Hematopoietic multipotent progenitor cell (in vitro differentiated cells): ENCODE measurements at places on chromosomes 6 and 20. TPM values are rescaled to one million over a fixed set of nuclear protein-coding genes. Genes with fewer than 3 reads are reported as not detected.

DNA sequence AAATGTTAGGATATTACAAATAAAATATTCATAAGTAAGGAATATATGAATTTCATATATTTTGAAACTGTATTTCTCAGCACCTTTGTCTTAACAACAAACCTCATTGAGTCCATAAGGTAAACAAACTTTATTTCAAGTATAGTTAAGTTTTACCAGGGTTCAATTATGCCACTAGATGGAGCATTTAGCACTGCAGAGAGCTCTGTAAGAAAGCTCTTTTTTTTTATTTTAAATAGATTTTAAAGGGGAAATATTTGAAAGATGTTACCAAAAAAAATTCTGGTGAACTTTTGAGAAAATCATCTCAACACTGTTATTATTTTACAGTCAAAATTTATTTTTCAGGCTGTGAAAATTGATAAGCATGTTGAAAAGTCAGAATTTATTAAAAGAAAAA is 955.2 kb upstream of the EYS start:
- DNase-seq = peak; percentile 29

GRCh38 chr6:103183831-103184411 is 1675.8 kb downstream of the HACE1 start:
- DNase-seq = no peak

DNA sequence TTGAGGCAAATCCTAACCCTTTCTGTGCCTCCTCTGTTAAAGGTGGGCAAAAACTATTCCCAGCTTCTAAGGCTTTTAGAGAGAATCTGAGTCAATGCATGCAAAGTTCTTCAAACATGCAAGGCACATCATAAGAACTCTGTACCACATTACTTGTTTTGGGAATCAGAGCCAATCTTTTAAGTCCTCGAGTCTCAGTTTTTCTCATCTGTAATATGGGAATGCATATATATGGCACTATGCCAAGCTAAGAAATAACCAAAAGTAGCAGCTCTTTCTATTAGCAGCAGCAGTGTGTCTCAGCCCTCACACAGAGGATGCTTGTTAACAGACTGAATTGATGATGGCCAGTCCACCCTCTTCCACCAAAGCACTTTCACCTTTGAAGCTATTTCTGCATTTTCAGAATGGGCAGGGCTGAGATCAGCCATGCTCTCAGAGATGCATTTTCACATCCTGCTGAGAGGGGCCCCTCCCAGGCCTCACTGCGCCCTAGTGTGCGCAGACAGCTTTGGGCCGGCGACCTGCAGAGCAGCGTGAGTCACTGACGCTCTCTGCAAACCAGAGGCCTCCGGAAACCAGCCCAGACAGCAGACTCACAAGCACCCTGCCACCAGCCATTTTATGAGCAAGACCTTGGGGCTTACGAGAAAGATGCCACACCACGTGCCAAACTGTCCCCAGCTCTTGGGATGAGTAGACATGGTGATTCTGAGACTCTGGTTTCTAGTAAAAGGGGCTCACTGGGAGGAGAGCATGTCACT is 138.0 kb downstream of the NFATC2 start:
- DNase-seq = no peak

- DNase-seq = no peak
Observed at GRCh38 chr6:46799657-46800056, 6.5 kb downstream of the MEP1A start.

GRCh38 chr20:34200023-34200422 is 41.2 kb upstream of the ASIP start:
- DNase-seq = no peak

- no peak for DNase-seq
Observed at GRCh38 chr6:158568549-158568948, 8.7 kb downstream of the TMEM181 start.

DNA sequence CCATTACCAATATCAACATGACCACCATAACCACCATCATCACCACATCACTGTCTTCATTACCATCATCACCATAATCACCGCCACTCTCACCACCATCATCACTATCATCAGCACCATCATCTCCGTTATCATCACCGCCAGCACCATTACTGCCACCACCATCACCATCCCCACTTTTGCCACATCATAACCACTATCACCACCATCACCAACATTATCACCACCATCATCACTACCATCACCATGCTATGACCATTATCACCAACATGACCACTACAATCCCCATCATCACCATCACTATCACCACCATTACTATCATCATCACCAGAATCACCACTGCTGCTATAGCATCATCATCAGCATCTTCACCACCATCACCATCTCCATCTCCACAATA is 25.7 kb downstream of the CST2 start:
- no peak for DNase-seq

- DNase-seq = no peak
Observed at GRCh38 chr6:154350293-154350692, 6.3 kb downstream of the IPCEF1 start.

GRCh38 chr6:157682856-157683481 is 140.1 kb upstream of the SNX9 start:
- DNase-seq = no peak

DNA sequence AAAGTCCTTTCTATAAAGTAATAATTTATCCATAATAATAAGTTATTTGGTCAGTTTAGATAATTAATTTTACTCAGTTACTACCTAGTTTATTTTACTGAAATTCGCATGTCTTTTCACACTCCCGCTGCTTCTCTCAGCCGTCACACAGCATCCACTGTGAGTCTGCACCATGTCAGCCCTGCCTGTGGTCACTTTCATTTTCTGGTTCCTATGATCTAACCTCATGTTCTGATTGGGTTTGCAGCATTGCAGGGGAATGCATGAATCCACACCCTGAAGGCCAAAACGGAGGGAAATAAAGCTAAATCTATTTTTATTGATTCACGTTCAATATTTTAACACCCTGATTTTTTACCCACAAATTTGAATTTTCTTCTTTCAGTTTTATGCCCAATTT is 47.4 kb downstream of the PDE10A start:
- no peak for DNase-seq

GRCh38 chr6:551405-551804 is 105.5 kb downstream of the HUS1B start:
- peak; percentile 41 for DNase-seq

DNA sequence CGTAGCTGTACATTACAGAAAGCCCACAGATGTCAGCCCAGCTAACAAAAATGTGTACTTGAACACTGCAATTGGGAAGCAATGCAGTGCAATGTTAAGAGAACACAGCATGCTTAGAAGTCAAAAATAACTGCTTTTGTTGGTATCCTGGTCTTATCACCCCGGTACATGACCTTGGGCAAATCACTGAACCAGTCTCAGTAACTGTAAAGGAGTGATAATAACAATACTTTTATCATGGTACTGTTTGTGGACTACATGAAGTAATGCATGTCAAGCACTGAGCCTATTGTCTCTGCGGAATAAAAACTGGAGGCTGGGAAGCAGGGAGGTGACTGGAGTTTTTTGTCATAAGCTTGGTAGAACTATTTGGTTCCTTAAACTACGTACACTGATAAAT is 44.7 kb upstream of the SPDEF start:
- no peak for DNase-seq

PNLDC1 gene
- total RNA-seq = not detected

PKHD1 gene
- under 0.01 TPM for total RNA-seq
